T-helper 1 cell (primary cell): ENCODE measurements at places on chromosomes 5 and 9.

DNA sequence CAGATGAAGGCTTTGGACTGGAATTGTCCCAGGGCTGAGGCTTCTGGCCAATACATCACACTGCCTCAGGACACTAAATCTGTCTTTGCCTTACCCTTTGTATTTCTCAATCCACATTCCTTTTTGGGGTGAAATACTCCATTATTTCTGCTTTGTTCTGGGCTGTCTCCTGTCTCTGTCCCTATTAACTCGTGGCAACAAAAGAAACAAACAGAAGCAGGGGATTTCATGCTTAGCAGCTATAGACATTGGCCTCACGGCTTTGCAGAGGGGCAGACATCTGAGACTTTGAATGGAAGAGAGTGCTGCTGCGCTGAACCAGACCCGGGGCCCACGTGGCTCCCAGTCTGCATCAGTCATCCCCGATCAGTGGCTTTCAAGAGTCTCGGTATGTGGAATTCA lies 129.7 kb downstream of the ARL15 start:
- no peak for DNase-seq

- no peak for DNase-seq
These were observed 94.4 kb upstream of the IFNE start for GRCh38 chr9:21576331-21577189.

GRCh38 chr9:113919871-113920270 lies 43.8 kb downstream of the ZNF618 start:
- no peak for DNase-seq

GRCh38 chr5:67033880-67034651 lies 162.5 kb downstream of the CD180 start:
- DNase-seq: no peak

DNA sequence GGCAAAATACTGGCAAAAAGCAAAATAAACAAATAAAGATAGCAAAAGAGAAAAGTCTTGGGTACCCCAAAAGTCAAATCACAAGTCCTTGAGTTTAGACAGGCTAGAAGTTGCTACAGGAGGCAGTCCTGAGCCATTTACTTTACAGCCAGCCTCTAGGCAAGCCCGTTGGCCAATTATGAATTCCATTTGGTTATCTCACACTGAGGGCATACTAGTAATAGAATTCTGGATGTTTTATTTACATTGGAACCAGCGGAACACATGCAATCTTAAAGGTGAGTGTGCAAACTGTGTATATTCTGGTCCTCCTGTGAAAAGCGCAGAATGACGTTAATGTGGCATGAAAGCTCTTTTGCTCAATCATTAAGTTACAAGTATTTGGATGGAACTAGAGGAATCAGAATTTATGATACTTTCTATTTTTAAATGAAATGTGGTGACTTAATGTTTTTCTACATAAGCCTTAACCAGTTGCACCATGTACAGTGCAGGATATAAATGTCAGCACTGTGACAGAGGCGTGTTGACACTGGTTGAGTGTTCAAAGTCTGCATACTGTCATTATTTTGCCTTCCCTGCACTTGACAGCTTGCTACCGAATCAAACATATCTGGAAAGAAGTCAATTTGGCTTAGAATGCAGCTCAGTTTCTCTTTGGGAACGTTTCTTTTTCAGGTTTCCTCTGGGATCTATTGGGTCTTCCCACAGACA lies 7.9 kb downstream of the GDNF start:
- DNase-seq: no peak

GRCh38 chr5:172544371-172545095 lies 90.2 kb upstream of the SH3PXD2B start:
- no peak for DNase-seq
